Lung (tissue), 17 donors: ENCODE measurements at places on chromosomes 6 and 20. TPM values are rescaled to one million over a fixed set of nuclear protein-coding genes. Genes with fewer than 3 reads are reported as not detected.

Gene CST4
- not detected for total RNA-seq

Gene PTPRT
- total RNA-seq = 13.8 TPM

Gene DAAM2
- 30.3 TPM for total RNA-seq

Gene KIF6
- total RNA-seq = 7.8 TPM

Gene ID4
- total RNA-seq = 42.3 TPM

Gene FOXS1
- total RNA-seq = 2.3 TPM

Gene C6orf58
- not detected for total RNA-seq

Gene ANKEF1
- total RNA-seq = 7.9 TPM

Gene CDH26
- 11.3 TPM for total RNA-seq

Gene MUC21
- total RNA-seq = 8.6 TPM

Gene C6orf163
- total RNA-seq = 2.4 TPM

Gene DNAH8
- 0.20 TPM for total RNA-seq

GRCh38 chr6:64672131-64672530 is 1034.9 kb downstream of the EYS start:
- DNase-seq = peak; percentile 63

DNA sequence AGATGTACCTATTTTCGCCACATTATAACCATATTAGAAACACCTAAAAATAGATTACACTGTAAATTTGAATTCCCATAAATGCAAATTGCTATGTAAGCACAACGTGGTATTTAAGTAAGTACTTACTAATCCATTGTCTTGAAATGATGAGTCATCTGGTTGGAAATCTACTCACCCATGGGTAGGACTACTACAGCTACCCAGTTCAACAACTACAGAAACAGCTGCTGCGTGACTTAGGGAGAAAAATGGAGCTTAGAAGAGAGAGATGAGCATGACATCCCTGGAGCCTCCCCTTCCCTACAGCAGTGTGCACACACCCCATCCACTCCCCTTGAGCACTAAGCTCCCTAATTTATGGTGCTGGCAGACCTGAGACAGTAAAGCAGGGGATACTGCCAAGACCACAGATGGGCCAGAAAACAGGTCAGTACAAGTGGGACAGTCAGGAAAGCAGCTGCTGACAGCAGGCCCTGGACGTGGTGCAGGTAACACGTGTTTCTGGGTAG is 26.9 kb downstream of the RRAGD start:
- DNase-seq = no peak

DNA sequence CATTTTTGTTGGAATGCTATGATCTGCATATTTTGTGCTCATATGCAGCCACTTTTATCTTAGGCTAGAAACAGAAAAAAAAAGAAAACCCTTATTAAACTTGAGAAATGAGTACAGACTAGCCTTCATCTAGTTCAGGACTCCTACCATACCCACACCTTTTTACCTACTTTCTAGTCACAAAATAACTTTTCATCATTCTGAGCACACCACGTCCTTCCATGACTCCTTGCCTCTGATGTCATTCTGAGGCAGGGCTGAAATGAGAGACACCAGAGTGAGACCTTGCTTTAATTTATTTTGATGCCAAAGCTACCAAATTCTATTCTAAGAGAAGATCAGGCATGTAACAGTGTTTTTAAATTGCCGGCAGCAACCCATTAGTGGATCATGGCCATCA is 38.8 kb downstream of the SNX3 start:
- no peak for DNase-seq

- peak; percentile 25 for DNase-seq
Observed at GRCh38 chr6:46013639-46014038, 2.0 kb downstream of the CLIC5 start.

GRCh38 chr20:62603021-62603906 is 39.0 kb upstream of the SLCO4A1 start:
- DNase-seq = no peak

- no peak for DNase-seq
Observed at GRCh38 chr6:788058-788457, 95.1 kb upstream of the EXOC2 start.

DNA sequence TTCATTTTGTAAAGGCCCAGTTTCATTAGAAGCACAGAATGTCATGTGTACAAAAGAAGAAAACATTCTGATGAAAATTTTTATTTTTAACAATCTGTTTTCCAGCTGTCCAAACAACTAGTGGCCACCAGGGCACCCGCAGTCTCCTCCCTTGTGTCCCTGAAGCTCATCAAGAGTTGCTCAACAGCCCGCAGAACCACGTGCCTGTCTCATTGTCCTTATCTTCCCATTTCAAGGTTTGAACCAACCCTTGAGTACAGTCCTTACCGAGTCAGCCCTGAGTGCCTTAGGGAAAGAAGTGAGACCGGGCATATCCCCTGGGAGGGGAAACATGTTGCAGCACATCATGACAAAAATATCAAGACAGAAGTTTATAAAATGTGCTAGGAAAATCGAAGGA is 15.9 kb upstream of the ZNF133 start:
- no peak for DNase-seq

- DNase-seq = peak; percentile 62
Observed at GRCh38 chr6:108896111-108896661, 48.0 kb downstream of the ARMC2 start.

- no peak for DNase-seq
Observed at GRCh38 chr6:128479048-128479666, 41.2 kb downstream of the PTPRK start.

- DNase-seq = no peak
Observed at GRCh38 chr6:93272896-93273295, 146.5 kb downstream of the EPHA7 start.

- DNase-seq = no peak
Observed at GRCh38 chr20:61764471-61765025, 301.1 kb downstream of the TAF4 start.

DNA sequence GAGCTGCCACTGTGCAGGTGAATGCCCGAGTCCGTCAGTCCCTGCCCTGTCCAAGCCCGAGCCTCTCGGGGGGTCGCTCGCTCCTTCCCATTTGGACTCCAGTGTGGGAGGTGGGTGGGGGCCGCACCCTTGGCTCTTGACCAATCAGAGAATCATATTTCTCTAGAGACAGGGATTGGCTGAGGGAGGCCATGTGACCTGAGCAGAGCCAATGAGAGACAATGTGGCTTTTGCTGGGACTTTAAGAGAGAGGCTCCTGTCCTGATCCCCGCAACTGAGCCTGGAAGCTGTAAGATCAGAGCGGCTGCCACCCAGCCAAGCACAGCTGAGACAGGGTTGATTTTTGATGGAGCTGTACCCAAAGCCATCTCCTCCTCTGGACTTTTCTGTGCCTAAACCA is 199.3 kb downstream of the TFAP2C start:
- DNase-seq = no peak

DNA sequence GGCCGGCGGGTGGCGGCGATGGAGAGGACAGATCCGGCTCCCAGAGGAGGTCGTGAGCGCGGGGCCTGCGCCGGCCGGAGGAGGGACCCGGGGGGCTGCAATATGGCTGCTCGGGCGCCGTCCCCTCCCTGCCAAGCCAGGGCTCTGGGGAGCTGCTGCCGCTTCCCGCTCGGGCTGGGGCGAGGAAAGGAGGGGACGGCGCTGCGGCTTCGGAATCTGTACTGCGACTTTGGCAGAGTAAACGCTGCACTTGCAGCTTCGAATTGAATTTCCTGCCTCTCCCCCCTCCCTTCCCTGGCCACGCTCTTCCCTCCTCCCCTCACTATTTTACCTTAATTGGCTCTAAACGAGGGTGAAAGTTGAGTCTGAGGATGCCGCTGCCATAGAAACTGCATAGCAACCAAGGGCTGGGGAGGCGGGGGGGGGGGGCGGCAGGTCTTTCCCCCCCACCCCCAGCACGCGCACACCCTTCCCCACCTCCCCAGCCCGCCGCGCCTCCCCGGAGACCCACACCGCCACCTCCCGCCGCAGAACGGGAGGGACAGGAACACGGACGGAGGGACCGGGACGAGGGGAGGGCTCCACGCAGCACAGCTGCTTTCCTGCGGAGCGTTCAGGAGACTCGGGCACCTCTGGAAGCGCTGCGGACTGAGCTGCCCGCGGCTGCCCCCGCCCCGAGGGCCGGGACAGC is 93.9 kb downstream of the RNASET2 start:
- peak; percentile 34 for DNase-seq

DNA sequence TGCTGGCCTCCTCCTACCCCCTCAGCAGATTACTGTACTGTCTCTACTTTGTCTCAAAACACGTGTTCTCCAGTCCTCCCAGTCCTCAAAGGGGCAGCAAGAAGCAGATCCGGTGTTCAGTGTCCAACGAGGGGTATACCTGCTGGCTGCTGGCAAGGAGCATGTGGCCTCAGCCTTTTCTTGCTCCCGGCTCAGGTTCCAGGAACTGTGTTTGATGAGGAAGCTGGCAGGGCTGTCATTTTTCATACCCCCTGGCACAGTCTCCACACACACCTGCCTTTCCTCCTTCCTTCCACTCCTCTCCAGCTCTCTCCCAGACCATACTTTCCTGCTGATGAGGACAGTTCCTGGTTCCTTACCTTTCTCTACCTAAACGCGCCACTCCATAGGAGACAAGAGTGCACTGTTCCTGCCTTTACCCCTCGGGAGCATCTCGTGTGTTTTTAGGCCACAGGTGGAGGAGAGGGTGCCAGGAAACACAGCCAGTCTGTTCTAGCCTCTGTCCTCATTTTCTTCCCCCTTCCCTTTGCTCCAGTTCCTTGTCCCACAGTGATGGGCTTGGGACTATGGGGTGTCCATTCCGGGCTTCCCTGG is 77.2 kb downstream of the SSR1 start:
- peak; percentile 2 for DNase-seq

GRCh38 chr6:39294133-39294532 is 20.1 kb downstream of the KCNK17 start:
- no peak for DNase-seq

- DNase-seq = peak; percentile 71
Observed at GRCh38 chr6:136031982-136032381, 180.5 kb downstream of the PDE7B start.

GRCh38 chr20:33812152-33812849 is 1.2 kb downstream of the CHMP4B start:
- no peak for DNase-seq

DNA sequence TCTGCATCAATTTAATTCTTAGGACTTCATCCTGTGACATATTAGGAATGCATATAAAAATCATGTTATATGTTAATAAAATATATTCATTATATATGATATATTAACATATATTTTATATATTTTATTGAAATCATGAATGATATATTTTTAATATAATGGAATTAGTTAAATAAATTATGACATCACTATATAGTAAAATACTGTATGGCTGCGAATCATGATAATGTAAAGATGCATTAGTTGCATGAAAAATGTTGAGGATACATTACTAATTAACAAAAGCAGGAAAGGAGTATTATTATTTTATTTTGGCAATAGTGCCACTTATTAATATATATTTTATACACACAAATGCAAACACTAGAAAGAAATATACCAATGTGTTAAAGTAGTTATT is 8.4 kb upstream of the RNF217 start:
- DNase-seq = no peak

DNA sequence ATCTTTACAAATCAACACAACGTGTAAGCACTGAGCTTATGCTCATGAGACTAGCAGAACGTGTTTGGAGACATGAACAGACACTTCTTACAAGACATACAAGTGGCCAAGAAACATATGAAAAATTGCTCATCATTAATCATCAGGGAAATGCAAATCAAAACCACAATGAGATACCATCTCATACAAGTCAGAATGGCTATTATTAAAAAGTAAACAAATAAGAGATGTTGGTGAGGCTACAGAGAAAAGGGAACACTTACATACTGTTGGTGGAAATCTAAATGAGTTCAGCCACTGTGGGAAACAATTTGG is 327.9 kb upstream of the SOX4 start:
- no peak for DNase-seq

- DNase-seq = peak; percentile 5
Observed at GRCh38 chr6:49001856-49002541, 461.1 kb downstream of the MMUT start.

- peak; percentile 47 for DNase-seq
Observed at GRCh38 chr6:31659649-31660380, 763 bp downstream of the C6orf47 start.

DNA sequence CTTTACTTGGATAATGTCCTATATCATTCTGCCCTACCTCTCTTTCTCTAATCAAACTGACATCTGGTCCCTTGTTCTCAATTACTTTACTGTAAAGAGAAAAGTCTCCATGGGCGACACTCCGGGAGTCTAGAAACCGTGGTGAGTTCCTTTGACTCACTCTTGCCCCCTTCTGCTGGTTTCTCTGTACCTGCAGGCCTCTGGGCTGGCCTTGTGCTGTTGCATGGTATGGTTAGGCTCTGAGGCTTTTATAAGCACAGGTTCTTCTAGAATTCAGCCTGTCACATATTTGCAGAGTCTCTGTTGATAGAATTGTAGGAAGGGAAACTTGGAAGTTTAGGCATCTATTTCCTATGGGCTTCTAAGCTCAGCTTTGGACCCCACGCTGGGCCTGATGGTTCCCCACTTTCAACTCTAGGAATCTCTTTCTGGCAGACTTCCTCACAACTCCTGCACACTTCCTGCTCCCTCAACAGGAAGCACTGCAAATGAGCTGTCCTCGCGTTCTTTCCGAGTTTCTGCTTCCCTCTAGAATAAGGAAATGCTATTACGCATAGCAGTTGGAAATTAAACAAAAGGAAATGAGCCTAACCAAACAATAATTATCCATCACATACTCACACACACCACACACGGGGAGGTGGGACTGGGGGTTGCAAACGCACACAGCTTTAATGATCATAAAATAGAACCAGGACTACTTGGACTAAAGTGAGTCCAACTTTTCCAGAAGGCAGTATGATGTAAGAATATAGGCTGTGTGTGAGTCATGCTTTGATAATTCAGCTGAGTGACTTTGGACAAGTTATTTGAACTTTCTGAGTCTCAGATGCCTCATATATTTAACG is 683.3 kb downstream of the QKI start:
- DNase-seq = no peak

DNA sequence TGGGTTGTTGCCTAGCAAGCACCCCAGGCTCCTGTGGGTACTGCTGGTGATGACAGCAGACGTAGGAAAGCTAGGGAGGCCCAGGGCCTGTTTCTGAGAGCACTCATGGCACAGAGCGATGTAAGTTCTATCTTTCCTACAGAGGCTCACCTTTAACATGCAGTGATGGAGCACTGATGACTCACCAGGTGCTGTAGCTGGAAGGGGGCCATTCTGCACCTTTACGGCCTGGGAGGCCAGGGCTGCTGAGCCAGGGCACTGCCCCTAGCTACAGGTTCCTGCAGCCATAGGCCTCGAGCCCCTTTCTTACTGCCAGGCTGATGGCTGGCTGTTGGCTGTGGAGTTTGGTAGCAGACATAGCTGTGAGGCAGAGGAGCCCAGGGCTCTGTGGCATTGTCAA is 31.1 kb upstream of the GPR6 start:
- DNase-seq = no peak

DNA sequence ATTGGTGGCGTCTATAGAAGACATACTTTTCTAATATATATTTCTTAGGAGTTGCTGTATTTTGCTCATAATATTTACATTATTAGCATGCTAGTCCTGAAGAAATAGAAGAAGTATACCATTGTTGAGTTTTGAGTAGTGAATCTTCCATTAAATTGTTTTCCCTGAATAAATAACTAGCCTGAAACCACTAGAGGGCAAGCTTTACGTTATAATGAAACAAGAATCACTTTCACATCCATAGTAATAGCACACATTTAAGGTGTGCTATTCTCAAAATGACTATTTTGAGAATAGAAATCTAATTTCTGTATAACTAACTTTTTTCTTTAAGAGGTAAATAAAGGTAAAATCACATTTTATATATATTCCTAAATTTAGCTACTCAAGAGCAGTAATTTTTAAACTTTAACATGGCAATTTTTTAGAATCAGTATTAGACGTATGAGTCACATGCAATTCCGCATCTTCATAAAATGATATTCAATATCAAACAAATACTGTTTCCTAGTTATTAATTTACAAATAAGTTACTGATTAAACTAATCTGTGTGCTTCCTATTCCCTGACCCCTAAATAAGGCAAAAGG is 213.2 kb upstream of the MANEA start:
- no peak for DNase-seq
